ENCODE measurements at places on chromosomes 2 and 18. TPM values are rescaled to one million over a fixed set of nuclear protein-coding genes. Genes with fewer than 3 reads are reported as not detected.

STARD6 gene
- not detected for total RNA-seq

STPG4 gene
- 0.79 TPM for total RNA-seq

ABCB11 gene
- total RNA-seq, result not detected

CXCR4 gene
- 1.00 TPM for total RNA-seq

ALPP gene
- total RNA-seq, result 4.9 TPM

GRCh38 chr2:126749537-126749936, 93.6 kb downstream of the GYPC start:
- peak; percentile 11 for DNase-seq
- no peaks in the 10 kb centered on the region for H3K36me3 ChIP-seq
- H3K27ac ChIP-seq, result no peak overlapping the region

GRCh38 chr2:144217853-144218633, 301.9 kb downstream of the ZEB2 start:
- H3K36me3 ChIP-seq, result no peaks in the 10 kb centered on the region
- DNase-seq, result no peak
- no peak overlapping the region for H3K4me3 ChIP-seq
- no peaks in the 10 kb centered on the region for H3K4me1 ChIP-seq
- no peak overlapping the region for H3K27ac ChIP-seq

- no peak overlapping the region for H3K4me3 ChIP-seq
- no peaks in the 10 kb centered on the region for H3K27me3 ChIP-seq
- no peak for DNase-seq
- H3K4me1 ChIP-seq, result no peaks in the 10 kb centered on the region
- no peaks in the 10 kb centered on the region for H3K36me3 ChIP-seq
- H3K27ac ChIP-seq, result no peak overlapping the region
Observed at GRCh38 chr18:35610724-35611123, 29.2 kb downstream of the GALNT1 start.

GRCh38 chr18:69757733-69758132, 189.9 kb downstream of the CD226 start:
- no peaks in the 10 kb centered on the region for H3K27me3 ChIP-seq
- DNase-seq, result no peak
- H3K27ac ChIP-seq, result peak overlapping the region; percentile 42
- H3K4me1 ChIP-seq, result peaks cover 8% of the 10 kb centered on the region

DNA sequence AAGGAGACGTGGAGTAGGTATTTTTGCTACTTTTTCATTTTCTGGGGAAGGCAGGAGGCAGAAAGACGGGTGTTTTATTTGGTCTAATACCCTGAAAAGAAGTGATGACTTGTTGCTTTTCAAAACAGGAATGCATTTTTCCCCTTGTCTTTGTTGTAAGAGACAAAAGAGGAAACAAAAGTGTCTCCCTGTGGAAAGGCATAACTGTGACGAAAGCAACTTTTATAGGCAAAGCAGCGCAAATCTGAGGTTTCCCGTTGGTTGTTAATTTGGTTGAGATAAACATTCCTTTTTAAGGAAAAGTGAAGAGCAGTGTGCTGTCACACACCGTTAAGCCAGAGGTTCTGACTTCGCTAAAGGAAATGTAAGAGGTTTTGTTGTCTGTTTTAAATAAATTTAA, 3.4 kb downstream of the FZD7 start:
- H3K4me1 ChIP-seq, result peaks cover 55% of the 10 kb centered on the region
- DNase-seq, result no peak
- no peak overlapping the region for H3K27ac ChIP-seq

- no peak overlapping the region for H3K27ac ChIP-seq
- H3K4me3 ChIP-seq, result no peak overlapping the region
- no peaks in the 10 kb centered on the region for H3K4me1 ChIP-seq
- H3K36me3 ChIP-seq, result no peaks in the 10 kb centered on the region
- H3K27me3 ChIP-seq, result no peaks in the 10 kb centered on the region
- no peak for DNase-seq
Observed at GRCh38 chr2:64839844-64840243, 149.4 kb upstream of the SLC1A4 start.

DNA sequence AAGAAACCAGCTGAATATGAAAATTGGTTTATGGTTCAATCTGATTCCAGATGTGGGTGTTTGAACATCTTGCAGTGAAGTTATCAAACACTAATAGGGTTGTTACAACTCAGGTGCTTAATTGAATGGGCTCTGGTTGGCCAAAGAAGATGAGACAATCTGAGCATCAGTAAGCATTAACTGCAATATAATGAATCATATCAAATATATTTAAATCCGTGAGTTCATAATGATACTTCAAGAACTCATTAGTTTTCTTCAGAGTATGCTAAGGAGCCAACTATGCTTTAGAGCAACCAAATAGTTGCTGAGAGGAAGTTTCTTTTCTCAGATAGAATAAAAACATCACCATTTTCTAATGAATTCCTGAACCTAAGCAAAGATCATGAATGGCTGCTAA, 79.2 kb downstream of the NCOA1 start:
- no peak for DNase-seq
- no peaks in the 10 kb centered on the region for H3K27me3 ChIP-seq
- H3K4me1 ChIP-seq, result peaks cover 32% of the 10 kb centered on the region
- H3K36me3 ChIP-seq, result peaks cover 4% of the 10 kb centered on the region

- no peaks in the 10 kb centered on the region for H3K27me3 ChIP-seq
- H3K36me3 ChIP-seq, result no peaks in the 10 kb centered on the region
- H3K4me1 ChIP-seq, result no peaks in the 10 kb centered on the region
- no peak for DNase-seq
Observed at GRCh38 chr18:54926593-54927325, 32.5 kb downstream of the CCDC68 start.

DNA sequence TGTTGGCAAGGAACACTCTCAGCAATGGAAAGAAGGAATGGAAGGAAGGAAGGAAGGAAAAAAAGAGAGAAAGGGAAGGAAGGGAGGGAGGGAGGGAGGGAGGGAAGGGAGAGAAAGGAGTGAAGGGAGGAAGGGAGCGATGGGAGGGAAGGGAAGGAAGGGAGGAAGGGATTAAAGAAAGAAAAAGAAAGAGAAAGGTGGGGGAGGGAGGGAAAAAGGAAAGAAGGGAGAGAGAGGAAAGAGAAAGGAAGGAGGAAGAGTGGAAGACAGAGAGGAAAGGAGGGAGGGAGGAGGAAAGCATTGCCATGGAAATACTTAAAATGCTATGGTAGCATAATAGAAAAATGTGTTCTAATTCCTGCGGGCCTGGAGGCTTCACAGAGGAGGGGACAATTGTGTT, 22.4 kb downstream of the TTR start:
- no peak overlapping the region for H3K27ac ChIP-seq
- H3K27me3 ChIP-seq, result no peaks in the 10 kb centered on the region
- no peak overlapping the region for H3K4me3 ChIP-seq
- H3K4me1 ChIP-seq, result no peaks in the 10 kb centered on the region

- no peak overlapping the region for H3K4me3 ChIP-seq
- H3K4me1 ChIP-seq, result peaks cover 11% of the 10 kb centered on the region
- H3K27me3 ChIP-seq, result no peaks in the 10 kb centered on the region
Observed at GRCh38 chr2:183089192-183089851, 10.8 kb downstream of the DUSP19 start.

GRCh38 chr2:240463866-240464481, 28.5 kb downstream of the GPC1 start:
- no peak overlapping the region for H3K4me3 ChIP-seq
- H3K27ac ChIP-seq, result no peak overlapping the region
- H3K4me1 ChIP-seq, result peaks cover 2% of the 10 kb centered on the region
- DNase-seq, result peak; percentile 17
- no peaks in the 10 kb centered on the region for H3K36me3 ChIP-seq

DNA sequence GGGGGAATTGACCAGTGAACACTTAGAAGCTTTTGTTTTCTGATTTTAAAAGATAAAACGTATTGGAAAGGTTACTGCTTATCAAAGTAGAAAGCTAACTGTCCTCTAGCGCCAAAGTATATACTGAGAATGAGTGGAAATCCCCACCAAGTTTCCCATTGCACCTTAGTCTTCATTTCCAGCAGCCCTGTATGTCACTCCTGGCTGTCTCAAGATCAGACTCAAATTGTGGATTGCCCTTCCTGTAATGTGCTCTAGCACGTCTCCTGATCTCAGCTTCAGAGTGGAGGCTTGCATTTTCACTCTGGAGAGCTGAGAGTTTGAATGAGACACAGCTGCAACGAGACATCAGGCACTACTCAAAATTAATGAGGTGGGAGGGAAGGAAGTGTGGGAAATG, 26.6 kb downstream of the MFF start:
- H3K4me3 ChIP-seq, result no peak overlapping the region
- H3K36me3 ChIP-seq, result no peaks in the 10 kb centered on the region
- no peak for DNase-seq
- H3K27ac ChIP-seq, result no peak overlapping the region
- H3K4me1 ChIP-seq, result no peaks in the 10 kb centered on the region

DNA sequence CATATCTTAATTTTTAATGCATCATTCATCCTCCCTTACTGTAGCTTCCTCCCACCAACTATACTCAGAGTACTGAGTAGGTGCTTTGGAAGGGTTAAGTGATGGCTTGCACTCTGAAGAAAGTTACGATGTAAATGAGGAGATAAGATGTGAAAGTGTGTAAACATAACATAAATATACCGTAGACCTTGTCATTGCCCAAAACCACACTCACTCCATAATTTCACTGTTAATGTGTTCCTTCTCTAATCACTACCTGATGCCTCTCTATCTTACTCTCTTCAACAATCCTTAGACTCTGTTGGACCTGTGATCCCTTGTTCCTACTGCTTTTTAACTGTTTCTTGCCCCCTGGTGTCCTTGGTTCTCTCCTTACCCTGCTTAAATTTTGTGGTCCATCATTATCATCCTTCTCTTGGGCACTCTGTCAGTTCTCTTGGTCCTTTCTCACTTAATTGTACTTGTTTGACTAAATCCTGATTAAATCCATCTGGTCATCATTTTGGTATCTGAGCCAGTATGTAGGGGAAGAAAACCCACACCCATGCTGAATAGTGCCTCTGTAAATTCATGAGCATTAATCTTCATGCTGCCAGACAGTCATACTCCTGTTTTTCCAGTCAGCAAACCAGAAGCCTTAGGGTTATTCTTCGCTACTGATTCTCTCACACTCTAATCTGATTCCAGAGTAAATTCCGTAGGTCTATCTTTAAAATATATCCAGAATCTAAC, 45.0 kb downstream of the PMS1 start:
- no peak for DNase-seq
- H3K27ac ChIP-seq, result no peak overlapping the region
- no peaks in the 10 kb centered on the region for H3K36me3 ChIP-seq
- H3K27me3 ChIP-seq, result no peaks in the 10 kb centered on the region
- H3K4me3 ChIP-seq, result no peak overlapping the region
- no peaks in the 10 kb centered on the region for H3K4me1 ChIP-seq

DNA sequence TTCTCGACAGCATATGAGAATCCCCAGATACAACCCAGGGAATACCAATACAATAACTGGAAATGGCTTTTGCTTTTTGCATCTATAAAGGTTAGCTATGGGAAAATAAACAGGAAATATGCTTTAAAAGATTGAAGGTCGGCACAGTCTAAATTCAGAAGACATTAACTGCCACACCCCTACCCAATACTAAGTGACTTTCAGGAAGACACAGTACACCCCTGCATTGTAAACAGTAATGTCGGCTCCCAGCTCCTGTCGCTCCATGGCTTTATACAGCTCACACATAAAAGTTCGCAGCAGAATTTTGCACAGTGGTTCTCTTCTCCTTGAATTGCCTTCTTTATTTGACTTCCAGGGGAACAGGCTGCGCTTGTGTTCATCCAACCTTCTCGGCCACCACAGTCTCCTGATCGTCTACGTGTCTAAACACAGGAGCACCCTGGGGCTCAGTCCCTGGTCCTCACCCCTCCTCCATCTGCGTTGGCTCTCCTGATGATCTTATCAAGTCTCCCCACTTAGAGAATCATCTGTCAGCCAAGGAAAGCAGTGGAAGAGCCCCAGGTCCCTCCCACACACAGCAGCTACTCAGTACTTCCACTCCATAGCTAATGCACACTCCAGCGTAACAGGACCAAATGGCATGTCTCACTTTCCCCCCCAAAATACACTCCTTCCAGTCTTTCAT, 22.7 kb downstream of the CYB5A start:
- H3K27me3 ChIP-seq, result no peaks in the 10 kb centered on the region
- no peak for DNase-seq
- H3K36me3 ChIP-seq, result no peaks in the 10 kb centered on the region
- H3K4me1 ChIP-seq, result no peaks in the 10 kb centered on the region

- no peaks in the 10 kb centered on the region for H3K27me3 ChIP-seq
- no peaks in the 10 kb centered on the region for H3K36me3 ChIP-seq
- DNase-seq, result no peak
- H3K4me3 ChIP-seq, result no peak overlapping the region
Observed at GRCh38 chr2:160091381-160091780, 29.0 kb upstream of the PLA2R1 start.
